Tibial artery (tissue), 4 donors: ENCODE measurements at places on chromosomes 5 and 9.

DNA sequence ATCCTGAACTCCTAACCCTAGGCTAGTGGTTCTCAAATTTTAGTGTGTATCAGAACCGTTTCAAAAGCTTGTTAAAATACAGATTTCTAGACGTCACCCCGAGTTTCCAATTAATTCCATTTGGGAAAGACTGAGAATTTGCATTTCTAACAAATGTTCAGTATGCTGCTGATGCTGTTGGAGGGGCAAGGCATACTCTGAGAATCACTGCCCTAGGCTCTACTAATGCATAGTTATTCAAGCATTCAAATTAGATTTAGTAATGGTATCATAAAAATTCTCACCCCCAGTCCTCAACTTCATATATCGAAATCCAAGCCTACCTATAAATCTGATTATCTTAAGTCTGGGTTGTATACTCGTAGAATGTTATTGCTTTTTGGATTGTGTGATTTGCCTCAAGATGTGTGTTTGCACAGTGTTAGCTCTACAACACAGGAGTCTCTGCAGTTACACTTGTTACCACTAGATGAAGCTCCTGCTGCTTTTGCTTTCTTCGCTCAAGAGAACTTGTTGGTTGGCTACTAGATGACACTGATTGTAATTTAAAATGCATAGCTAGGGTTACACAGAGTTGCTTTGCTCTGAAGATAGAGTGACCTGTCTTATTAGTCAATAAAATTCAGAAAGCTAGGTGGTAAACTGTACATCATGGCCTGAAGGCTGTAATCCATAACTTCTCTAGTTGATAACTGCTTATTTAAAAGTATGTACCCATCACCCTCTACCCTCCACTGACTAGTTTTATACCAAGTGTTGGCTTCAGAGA lies 7.5 kb upstream of the ERAP2 start:
- no peaks in the 10 kb centered on the region for H3K4me1 ChIP-seq
- H3K4me3 ChIP-seq, result no peak overlapping the region
- no peaks in the 10 kb centered on the region for H3K27me3 ChIP-seq
- no peak for DNase-seq

DNA sequence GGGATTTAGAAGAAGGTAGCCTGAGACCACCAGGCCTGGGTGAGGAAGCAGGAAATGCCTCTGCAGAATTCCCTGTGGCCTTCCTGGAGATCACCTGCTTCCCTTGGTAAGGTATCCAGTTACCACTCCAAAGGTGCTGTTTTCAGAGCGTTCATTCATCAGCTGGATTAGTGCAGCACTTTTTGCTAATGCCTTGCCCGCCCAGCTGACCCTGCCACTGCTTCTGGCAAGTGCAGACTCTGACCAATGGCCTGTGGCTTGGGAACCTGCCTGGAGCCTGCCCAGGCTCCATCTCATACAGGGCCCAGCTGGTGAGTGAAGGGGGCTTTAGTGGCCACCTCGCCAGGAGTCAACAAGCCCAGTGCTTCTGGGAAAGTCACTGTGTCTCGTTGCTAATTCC lies 48.6 kb downstream of the FOXI1 start:
- no peak overlapping the region for H3K4me3 ChIP-seq
- H3K27ac ChIP-seq, result no peak overlapping the region
- no peaks in the 10 kb centered on the region for H3K27me3 ChIP-seq
- no peaks in the 10 kb centered on the region for H3K36me3 ChIP-seq
- peaks cover 13% of the 10 kb centered on the region for H3K4me1 ChIP-seq

- H3K4me1 ChIP-seq, result no peaks in the 10 kb centered on the region
- H3K27ac ChIP-seq, result no peak overlapping the region
- H3K27me3 ChIP-seq, result no peaks in the 10 kb centered on the region
- DNase-seq, result no peak
These were observed 128.2 kb upstream of the GAS1 start for GRCh38 chr9:87075537-87075936.

DNA sequence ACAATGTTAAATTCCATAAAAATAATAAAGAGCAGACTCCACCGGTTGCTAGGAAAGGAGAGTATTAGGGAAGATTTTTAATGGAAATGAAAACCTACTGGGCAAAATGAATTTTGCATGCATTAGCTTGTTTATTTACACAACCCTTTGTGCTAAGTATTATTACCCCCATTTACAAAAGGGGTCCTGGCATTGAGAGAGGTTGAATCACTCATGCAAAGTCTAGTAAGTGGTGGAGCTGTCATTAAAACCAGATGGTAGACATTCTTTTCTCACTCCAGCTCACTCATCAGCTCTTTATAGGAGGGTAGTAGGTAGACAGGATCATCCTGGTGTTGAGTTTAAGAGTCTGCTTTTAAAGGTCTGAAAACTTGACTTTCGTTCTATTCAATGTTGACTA lies 395.1 kb downstream of the PLK2 start:
- no peaks in the 10 kb centered on the region for H3K36me3 ChIP-seq
- no peak for DNase-seq
- H3K4me1 ChIP-seq, result no peaks in the 10 kb centered on the region
- H3K27ac ChIP-seq, result no peak overlapping the region

DNA sequence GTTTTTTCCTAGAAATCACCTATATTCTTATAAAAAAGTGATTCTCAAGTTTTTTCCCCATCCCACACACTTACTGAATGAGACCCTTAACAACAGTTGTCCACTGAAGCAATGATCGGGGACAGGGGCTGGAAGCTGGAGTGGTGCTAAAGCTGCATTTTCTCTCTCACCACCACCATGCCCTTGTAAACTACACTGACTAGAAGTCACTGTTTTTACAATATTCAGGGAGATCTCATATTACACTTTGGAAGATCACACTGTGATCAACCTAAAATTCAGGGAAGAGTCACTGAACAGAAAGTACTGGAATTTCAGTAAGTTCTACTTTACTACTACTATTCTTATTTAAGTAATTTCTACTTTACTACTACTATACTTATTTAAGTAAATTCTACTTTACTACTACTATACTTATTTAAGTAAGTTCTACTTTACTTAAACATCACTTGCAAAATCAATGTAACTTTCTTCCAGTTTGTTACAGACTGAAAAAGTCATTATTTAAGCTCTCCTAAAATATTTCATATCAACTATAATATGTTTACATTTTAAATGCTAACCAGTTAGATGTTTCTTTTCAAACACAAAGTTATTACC lies 164.3 kb downstream of the AGTPBP1 start:
- H3K4me3 ChIP-seq, result no peak overlapping the region
- no peaks in the 10 kb centered on the region for H3K4me1 ChIP-seq
- H3K36me3 ChIP-seq, result no peaks in the 10 kb centered on the region
- no peak for DNase-seq

GRCh38 chr5:109936996-109937395 lies 247.3 kb downstream of the MAN2A1 start:
- no peak overlapping the region for H3K27ac ChIP-seq
- H3K27me3 ChIP-seq, result no peaks in the 10 kb centered on the region
- H3K4me1 ChIP-seq, result no peaks in the 10 kb centered on the region
- DNase-seq, result no peak
- H3K36me3 ChIP-seq, result no peaks in the 10 kb centered on the region

DNA sequence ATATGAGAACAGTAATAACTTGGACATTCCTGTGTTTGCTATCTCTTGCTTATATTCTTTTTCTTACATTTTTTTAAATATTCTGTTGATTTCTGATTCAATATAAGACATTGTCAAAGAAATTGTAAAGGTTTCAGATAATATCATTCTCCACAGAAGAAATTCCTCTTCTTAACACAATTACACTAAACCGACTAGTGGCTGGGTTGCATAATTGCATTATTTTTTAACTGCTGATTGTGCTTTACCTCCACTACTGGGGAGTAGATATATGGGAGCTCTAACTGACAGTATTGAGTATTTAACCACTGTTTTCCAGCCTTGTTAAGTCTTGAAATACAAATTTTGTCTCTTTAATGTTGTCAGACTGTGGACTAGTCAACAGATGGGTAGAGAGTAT lies 723.8 kb upstream of the EDIL3 start:
- no peaks in the 10 kb centered on the region for H3K27me3 ChIP-seq
- H3K36me3 ChIP-seq, result no peaks in the 10 kb centered on the region
- H3K4me3 ChIP-seq, result no peak overlapping the region
- no peak overlapping the region for H3K27ac ChIP-seq
- no peaks in the 10 kb centered on the region for H3K4me1 ChIP-seq

DNA sequence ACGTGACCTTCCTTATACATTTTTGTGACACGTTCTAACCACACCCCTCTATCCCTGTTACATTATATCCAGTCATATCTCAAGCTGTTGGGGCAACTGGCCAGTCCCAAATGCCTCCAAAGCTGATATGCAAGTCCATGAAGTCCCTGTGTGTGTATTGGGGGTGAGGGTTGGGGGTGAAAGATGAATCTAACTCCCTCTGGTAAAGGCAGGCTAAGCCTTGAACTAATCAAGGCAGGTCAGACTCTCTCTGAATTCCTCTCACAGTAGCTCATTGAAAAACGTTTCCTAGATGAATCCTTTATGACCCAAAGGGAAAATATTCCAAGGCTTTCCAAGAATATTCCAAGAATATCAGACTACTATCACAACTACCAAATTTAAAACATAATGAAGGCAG lies 174.4 kb downstream of the MUSK start:
- H3K27ac ChIP-seq, result no peak overlapping the region
- H3K4me3 ChIP-seq, result no peak overlapping the region
- H3K4me1 ChIP-seq, result no peaks in the 10 kb centered on the region
- DNase-seq, result no peak
- no peaks in the 10 kb centered on the region for H3K27me3 ChIP-seq

GRCh38 chr9:116566677-116567488 lies 120.2 kb upstream of the TRIM32 start:
- DNase-seq, result no peak
- H3K36me3 ChIP-seq, result no peaks in the 10 kb centered on the region

DNA sequence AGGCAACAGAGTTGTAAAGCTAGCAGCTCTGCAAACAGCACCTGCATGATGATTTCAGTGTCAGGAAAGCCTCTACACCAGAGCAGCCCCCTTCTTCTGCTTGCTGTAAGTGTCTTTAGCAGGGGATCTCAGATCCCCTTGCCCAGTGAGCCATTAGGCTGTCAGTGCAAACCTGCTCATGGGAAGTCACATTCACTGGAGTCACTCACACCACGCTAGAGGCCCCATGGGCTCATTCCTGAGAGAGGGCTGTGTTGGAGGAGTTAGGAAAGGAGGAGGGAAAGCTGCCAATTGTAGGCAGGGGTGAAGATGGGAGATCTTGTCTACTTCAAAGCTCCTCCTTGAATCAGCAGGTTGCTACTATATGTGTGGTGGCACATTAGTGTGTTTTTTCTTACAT lies 275.2 kb downstream of the SMARCA2 start:
- H3K4me3 ChIP-seq, result no peak overlapping the region
- H3K27me3 ChIP-seq, result no peaks in the 10 kb centered on the region
- no peaks in the 10 kb centered on the region for H3K36me3 ChIP-seq

GRCh38 chr9:135520916-135521607 lies at the start of gene LCN1:
Gene LCN1, plus strand, starts transcription at chr9:135521440. Its CDS starts 58 bp downstream, at chr9:135521498.
- H3K4me1 ChIP-seq, result no peaks in the 10 kb centered on the region
- DNase-seq, result peak; percentile 60
- H3K4me3 ChIP-seq, result no peak within 1 kb of the TSS
- H3K27ac ChIP-seq, result no peak within 1 kb of the TSS
- peaks cover 51% of the 10 kb centered on the region for H3K27me3 ChIP-seq

- no peak overlapping the region for H3K27ac ChIP-seq
- peaks cover 3% of the 10 kb centered on the region for H3K4me1 ChIP-seq
- H3K36me3 ChIP-seq, result no peaks in the 10 kb centered on the region
- H3K4me3 ChIP-seq, result no peak overlapping the region
These were observed 129.0 kb upstream of the WWC1 start for GRCh38 chr5:168162464-168162863.

GRCh38 chr5:112418659-112419163 lies 366 bp downstream of the EPB41L4A start:
- H3K27ac ChIP-seq, result peak overlapping the region; percentile 77
- no peaks in the 10 kb centered on the region for H3K4me1 ChIP-seq
- H3K27me3 ChIP-seq, result no peaks in the 10 kb centered on the region
- H3K4me3 ChIP-seq, result peak overlapping the region; percentile 93

DNA sequence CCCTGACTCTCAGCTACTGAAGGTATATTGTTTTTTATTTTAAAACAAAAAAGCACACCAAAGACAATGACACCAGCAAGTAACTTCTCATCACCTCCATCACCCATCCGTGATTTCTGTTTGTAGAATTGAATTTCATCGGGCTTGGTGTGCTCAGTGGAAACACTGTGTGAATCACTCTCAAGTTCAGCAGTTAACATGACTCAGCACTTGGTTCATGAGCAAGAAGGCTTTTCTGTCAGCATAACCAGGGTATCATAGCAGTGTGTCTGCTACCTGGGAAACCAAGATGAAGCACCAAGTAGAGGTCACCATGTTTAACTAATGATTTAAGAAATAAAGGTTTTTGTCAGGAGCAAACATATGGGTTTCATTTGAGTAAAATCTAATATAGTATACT lies 123.7 kb downstream of the INSYN2B start:
- no peaks in the 10 kb centered on the region for H3K27me3 ChIP-seq
- no peaks in the 10 kb centered on the region for H3K4me1 ChIP-seq
- H3K27ac ChIP-seq, result no peak overlapping the region
